ENCODE measurements at places on chromosomes 12 and 14.
A peak's percentile ranks its signal among the peaks of the same experiment; 100 is the strongest.

- no peak for DNase-seq
Observed at GRCh38 chr14:100580316-100581227, 6.6 kb downstream of the BEGAIN start.

DNA sequence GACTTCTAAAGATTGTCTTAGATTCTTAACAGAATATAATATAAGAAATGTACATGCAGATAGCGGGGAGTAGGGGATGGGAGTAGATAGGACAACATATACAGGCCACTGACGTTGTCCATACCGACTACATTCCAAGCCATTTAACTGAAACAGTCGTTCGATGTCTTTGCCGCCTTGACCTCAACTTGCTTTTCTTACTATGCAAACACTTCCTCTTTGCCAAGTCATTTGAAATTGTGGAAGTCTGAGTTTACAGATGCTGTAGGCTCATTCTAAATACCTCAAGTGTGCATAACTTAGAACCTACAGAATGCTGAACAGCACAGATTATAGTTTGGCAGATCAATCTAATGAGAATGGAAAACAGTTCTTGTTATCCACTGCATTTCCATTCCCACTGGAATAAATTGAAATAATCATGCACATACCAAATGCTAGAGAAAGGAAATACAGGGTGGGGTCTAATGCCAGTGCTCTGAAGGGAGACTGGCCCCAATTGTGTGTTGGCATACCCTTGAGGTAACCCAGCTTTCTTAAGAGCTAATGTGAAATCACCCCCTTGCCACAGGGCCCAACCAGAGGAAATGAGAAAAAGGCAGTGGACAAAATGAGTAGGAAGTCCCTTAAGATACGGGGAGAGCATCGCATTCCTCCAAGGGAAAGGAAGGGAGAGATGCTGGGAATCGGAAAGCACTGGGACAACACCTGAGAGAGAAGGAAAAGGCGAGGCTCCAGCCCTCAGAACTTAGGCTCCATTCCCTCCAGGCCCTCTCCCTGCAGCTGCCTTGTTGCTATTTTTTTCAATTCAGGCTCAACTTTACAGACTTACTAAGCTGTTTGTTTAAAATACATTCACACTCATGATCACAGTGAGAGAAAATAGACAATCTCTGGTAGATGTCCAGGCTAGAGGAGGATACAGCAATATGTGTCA is 380.9 kb upstream of the TMTC1 start:
- no peak for DNase-seq

- DNase-seq: no peak
Observed at GRCh38 chr14:36653962-36654793, 7.5 kb upstream of the PAX9 start.

DNA sequence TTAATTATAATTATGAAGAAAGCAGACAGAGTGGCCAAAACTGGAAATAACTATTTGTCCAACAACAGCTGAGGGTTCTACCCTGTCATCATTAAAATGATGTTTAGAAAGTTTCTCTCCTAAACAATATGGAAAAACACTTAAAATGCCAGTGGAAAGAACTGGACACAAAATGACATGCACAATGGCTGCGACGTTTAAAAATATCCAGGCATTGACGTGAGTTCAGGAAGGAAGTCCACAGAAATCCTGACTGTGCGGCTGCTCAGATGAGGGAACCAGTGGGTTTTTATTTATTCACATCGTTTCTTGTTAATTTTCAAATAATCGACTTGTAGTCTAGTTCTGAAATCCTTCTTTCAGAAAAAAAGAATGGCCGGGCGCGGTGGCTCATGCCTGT is 58.3 kb downstream of the CCNK start:
- no peak for DNase-seq

DNA sequence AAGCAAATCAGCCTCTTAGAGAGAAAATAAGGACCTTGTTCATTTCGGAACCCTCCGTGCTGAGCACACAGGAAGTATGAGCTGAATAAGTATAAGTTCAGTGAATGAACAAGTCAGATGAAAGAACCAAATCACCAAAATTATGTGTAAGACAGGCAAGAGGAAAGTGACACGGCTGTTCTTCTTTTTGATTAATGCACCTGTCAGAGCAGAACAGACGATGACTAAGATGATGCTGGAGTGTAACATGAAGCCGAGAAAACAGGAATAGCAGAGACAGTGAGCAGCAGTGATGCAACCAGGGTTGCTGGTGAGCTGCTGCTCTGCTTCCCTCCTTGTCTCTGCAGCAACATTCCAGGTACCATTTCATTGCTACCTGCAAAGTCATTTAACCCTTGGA is 861.1 kb downstream of the GALC start:
- DNase-seq: no peak

DNA sequence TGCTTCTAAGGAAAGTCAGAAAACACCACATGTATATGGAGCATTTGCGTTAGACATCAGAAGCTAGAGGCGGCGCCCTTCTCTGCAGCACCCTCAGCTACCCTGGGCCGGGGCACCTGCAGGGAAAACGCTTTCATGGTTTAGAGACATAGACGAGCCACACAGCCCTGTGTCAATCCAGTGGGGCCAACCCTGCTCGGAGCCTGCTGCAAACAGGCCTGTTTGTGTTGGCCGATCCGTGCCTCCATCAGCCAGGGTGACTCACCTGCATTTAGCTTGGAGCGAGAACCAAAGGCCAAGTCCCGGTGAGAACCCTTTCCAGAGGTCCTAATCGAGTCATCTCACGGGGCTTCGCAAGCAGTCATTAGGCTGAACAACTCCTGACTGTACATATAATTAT is 19.5 kb upstream of the FZD10 start:
- no peak for DNase-seq

GRCh38 chr12:96194971-96195844 is 1.0 kb downstream of the ELK3 start:
- peak; percentile 66 for DNase-seq

DNA sequence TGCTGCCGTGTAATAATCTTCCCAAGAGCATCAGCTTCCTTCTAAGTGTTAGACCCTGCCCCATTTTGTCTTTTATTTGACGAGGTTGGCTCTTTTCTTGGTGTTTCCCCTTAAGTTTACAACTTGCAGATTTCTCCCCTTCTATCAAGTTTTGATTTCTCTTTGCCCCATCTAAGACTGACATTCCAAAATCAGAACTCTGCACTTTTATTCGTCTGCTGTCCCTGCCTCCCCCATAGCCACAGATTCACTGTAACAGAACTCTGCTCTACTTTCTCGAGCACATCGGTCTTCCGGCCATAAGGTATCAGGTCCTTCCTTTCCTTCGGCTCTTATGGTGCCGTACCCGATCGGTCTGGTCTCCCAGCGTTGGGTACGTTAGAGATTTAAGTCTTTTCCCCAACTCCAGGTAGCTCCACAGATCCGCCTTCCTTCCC is 563 bp downstream of the DCP1B start:
- DNase-seq: no peak

DNA sequence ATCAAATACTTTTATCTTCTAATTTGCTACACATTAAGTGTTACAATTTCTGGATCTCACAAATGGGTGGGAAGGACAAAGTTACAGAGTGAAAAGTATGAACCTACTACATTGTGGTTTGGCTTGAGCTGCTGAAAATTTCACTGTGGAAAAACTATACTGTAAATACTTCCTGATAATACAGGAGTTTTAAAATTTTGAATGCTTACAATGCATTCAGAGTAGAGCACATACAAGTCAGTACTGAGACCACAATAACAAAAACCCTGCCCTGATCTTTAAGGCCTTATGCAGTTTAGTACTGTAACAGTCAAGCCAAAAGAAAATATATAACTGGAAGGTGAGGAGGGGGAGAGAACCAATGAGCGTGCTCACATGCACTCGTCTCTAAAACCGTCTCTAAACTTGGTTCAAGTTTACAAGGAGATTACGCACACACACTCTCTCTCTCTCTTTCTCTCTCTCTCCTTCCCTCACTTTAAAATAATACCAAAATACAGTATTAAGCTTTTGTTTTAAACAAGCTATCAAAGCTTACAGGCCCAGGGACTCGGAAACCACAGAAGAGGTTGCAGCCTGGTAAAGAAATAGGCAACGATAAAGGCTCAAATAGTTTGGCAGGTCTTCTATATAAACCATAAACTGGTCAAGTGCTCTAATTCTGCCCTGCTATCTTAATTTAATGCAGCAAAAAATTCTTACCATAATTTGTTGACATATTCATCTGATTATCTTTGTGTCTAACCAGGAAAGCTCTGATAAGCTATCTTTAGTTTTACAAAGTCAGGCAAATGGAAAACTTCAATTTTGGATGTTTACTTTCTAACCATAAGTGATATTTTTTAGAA is 58.0 kb downstream of the ATF7 start:
- no peak for DNase-seq

DNA sequence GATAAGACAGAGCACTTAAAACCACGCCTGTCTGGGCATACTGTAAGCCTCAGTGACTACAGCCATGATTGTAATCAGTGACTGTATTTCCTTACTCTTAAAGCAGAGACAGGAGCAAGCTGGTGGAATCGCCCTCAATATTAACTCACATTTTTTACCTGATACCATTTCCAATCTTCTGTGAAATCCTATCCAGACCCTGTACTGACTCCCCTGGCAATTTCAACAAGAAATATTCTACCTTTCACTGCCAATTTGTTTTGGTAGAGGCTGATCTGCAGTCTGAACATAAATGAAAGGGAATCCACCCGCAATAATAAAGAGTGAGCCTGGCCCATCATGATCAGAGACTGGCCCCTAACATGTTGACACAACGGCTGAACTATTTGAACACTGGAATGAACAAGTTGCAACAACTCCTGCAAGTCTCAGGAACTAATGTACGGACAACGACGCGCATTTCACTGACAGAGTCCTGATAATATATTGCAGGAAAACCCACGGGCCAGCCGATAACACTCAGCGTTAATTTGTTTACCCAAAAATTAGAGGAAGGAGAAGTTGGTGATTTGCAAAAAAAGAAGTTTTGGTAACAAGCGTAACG is 195.5 kb upstream of the BTG1 start:
- DNase-seq: no peak

DNA sequence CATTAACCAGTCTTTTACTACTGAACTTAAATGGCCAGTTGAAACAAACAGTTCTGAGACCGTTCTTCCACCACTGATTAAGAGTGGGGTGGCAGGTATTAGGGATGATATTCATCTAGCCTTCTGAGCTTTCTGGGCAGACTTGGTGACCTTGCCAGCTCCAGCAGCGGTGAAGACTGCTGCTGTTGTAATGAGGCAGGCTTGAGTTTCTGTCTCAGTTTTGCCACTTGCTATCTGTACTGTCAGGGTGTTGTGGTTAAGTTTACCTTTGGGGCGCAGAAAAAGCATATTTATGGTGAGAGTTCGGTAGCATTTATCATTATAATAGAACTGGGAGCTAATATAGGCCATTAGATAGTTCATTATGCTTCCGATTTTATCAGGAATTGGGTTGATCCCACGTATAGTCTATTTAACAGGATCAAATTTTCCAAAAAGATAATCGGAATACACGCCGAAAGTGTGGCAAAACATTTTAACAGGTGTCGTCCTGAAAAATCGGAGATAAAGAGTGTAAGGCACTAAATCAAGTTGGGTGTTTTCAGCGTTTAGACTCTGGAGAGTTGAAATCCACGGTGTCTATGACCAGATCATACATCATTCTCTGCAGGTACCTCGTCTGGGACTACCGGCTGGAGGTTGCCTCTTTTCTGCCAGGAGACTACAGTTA is 688 bp upstream of the NECAP1 start:
- DNase-seq: no peak

- DNase-seq: no peak
Observed at GRCh38 chr14:58272588-58273372, 25.6 kb upstream of the ARID4A start.

DNA sequence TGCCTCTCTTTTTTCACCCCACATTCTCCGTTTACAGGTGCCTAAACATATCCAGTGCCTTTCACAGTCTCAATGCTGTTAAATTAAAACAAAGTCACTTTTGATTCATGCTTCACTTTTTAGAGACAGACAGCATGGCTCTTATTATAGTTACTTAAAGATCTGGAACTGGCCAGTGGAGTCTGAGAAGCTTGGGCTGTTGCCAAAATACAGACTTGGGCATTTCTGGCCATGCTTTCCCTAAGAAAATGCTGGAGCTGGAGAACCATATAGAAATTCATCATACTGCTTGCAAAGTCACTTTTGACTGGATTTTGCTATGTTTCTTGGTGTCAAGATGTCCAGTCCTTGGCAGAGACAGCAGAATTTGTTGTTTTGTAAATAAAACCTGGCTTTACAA is 12.2 kb upstream of the GPR68 start:
- DNase-seq: no peak

DNA sequence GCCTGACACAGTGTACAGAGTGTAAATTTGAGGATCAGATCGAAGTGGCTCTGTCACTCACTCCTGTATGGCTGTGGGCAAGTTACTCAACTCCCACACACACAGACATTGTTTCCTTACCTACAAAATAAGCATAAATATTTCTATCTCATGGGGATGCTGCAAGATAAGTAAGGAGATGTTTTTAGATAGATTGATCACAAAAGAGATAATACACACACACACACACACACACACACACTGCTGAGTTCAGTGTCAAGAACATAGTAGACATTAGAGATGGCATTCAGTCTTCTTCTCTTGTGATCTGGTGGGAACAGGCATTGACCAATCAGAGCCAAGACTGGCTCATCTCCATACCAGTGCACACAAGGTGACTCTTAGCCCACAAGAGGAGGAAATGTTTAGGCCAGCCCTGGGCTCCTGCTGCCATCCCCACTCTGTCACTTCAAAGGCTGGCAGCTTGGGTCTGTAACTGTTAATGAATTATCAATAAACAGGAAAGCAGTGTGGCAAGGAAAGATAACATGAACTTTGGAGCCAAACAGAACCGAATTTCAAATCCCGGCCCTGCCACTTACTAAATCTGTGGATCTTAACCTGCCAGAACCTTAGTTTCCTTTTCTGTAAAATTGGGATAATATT is 3.4 kb upstream of the RNASE8 start:
- DNase-seq: no peak

GRCh38 chr14:70856851-70857495 is 47.7 kb upstream of the MAP3K9 start:
- DNase-seq: no peak

DNA sequence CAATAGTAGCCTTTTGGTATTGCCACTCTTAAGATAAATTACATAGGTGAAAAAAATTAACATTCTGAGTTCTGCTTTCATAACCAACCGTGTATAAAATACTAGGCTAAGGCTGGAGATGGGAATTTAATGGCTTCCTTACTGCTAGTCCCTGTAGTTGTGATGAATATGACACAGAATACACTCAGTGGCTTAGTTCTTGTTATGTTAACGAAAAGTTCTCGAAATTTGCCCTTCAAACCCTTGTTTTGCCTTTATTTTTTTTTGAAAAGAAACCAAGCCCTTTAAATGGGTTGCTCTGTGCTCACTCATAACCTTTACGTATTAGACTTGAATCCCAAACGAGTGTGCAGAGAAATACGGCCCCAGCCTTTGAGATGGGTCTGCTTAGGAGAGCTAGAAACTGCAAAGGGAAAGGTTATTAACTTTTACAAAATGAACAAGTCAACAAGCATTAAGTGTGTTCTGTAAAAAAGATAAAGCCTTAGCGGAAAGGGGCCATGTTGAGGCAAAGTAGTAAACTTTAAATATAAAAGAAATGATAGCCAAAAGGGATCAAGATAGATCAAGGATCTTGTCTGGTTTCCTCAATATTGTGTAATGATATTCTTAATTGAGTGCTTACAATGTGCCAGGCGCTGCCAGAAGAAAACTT is 1.7 kb downstream of the NUDT4 start:
- DNase-seq: no peak
